ENCODE measurements at places on chromosomes 4 and X.
A peak's percentile ranks its signal among the peaks of the same experiment; 100 is the strongest.

DNA sequence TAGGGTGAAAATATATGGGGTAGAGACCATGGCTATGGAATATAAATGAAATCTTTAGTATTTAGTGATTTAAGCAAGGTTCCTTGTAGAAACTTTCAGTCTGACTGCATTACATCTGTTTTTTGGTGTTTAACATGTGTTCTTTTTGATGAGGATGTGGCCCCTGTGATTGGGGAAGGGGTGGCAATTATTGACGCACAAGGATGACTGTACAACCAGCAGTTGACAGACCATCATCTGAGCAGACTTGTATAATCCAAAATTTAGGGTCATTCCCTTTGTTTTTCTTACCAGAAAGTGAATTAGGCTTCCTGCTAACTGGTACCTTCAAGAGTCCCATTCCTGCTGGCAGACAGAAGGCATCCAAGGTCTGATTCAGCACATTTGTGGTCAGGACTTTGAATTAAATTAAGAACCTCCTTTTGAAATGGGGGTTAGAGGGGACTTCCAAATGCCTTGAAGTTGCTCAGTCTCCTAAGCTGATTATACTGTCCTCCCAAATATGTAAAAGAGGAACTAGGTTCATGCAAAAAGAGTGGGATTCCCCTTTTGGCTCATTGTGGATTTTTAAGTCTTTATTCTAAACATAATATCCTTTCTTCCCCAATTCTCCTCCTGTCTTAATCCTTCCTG, 112.4 kb upstream of the CXCL13 start:
- no peak for DNase-seq

- DNase-seq: peak; percentile 86
Observed at GRCh38 chr4:139554893-139555704, 920 bp downstream of the SETD7 start.

- no peak for DNase-seq
Observed at GRCh38 chr4:87100168-87100567, 120.2 kb downstream of the KLHL8 start.

DNA sequence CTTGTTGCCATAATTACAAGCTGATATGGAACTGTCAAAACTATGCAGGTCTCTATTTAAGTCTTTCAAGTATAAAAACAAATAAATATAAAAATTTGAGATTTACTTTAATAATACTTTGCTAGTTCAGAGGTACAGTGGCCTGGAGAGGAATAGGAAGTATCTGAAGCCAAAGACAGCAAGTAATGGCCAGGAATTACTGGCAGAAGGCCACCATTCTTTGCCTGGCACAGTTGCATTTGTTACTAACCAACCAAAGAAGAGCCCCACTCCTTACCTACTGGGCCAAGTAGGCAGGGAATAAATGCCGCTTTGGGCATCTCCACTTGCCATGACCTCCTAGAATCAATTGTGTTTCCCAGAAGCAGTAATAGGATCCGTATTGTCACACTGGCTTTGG, 13.8 kb upstream of the ADAMTS3 start:
- no peak for DNase-seq

DNA sequence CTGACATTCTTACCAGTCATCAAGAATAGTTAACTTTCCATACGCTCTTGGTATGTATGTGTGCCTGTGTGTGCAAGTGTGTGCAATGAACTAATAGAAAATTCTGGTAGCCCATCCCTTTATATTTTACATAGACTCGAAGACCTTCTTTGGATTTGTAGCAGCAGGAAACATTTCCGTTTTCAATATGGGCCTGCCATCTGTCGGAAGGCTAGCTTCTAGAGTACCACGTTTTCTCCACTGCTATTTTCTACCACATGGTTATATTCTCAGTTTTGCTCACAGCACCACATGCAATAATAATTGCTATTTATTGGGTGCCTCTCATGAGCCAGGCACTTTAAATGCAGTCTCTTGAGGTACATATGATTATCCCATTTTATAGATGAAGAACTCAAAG, 47.9 kb upstream of the PTCHD1 start:
- DNase-seq: no peak

- no peak for DNase-seq
Observed at GRCh38 chr4:140602714-140603113, 34.0 kb upstream of the UCP1 start.

DNA sequence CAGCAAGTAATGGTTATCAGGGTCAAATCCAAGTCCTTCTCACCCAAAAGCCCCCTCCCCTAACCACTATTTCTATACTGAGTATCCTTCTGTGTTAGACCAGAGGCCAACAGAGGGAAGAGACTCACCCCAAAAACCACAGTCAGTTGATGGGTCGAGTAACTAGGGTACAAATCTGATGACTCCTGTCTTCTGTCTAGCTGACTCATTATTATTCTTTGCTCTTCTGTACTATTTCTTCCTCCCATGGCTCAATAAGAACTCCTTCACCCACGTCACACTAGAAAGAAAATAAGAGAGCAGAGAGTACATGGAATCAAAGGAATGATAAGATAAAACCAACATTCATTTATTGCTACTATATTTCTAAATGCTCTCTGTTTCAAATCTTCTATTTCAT, 2.0 kb downstream of the RAB40A start:
- no peak for DNase-seq

GRCh38 chr4:89653012-89653411, 183.9 kb downstream of the SNCA start:
- DNase-seq: no peak

DNA sequence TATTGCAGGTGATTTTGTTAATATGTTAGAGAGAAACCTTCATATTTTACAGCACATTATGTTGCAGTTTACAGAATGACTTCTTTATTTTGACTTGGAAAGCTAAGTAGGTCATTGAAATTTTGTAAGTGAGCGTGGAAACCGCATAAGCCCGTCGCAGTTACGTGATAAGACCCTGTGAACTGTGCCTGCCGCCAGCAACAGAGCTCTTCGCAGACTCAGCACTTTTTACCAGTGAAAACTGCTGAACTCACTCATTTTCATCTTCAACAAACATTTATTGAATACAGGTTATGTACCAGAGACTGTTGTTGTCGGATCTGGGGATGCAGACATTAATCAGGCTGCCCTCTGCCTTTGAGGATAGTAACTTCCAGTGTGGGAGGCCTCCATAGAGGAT, 355.7 kb downstream of the HS3ST1 start:
- no peak for DNase-seq

DNA sequence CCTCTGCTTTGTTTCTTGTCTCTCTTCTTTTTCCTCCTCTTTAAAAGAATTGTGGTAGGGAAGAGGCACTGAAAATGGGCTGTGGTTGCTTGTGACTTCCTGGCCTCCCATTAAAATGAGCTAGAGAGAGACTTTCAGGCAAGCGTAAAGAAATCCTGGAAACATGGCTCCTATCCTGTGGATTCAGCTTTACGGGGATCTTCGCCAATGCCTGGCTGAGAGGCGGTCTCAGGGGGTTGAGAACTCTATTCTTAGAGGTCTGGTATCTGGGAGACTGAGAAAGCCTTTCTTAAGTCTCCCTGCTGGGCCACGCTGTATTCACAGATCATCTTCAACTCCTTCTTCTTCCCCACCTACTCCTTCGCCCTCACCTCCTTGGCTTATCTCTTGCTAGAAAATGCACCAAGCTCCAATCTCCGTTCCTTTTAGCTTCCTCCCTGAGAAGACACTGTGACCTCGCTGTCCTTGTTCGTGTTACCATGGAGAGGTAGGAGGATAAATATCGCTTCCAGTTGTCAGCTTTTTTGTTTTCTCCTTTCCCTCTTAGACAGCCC, 542 bp upstream of the KLF8 start:
- DNase-seq: no peak

- DNase-seq: no peak
Observed at GRCh38 chrX:13271511-13271910, 48.3 kb downstream of the ATXN3L start.

- no peak for DNase-seq
Observed at GRCh38 chr4:11471046-11471441, 42.4 kb upstream of the HS3ST1 start.

DNA sequence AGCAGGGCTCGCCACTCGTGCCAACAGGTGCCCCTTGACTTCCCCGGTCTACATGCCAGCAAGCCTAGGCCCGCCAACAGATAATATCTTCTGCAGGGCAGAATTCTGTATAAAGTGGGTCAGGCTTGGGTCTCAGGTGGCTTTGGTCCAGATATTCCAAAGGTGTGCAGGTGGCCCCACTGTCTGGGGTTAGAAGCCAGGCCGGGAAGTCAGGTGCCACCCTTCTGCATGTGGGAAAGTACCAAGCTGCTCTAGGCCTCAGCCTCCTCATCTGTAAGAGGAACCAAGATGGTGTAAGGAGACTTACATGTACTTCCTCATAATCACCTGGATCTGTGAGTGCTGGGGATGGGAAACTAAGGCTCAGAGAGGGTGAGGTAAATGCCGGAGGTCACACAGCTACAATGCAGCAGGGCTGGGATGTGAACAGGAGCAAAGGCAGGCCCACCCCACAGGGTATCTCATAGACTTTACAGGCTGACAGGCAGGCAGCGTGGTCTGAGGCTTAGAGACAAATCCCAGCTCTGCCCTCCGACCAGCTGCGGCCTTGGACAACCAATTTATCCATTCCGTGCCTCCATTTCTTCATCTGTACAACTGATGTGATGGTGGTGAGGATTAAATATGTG, 35.9 kb downstream of the WDR1 start:
- no peak for DNase-seq

DNA sequence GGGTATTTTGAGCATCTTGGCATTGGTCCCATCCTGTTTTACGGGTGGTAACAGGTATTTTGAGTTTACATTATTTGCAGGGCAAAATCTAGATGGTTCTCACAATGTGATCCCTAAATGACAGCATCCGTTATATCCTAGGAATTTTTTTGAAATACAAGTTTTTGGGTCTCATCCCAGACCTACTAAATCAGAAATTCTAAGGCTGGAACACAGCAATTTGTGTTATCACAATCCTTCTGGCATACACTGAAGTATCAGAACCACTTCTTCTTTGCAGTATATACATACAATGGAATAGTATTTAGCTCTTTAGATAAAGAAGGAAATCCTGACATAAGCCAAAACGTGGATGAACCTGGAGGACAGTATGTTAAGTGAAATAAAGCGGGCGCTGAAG, 104.1 kb upstream of the LSM6 start:
- DNase-seq: no peak

DNA sequence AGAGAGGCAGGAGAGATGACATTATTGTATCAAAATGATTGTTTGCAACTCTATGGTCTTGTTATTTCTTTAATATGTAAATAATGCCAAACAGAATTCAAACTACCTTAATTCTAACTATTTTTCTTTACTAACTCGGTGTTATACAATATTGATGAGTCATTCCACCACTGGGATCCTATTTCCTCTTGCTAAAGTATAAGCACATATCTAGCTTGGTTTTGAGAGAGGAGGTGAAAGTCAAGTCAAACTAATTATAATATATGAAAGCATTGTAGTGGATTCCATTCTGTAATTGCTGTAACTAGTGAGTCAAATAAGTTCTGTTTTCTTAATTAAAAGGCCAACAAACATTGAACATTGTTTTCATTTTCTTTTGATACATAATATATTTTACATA, 837.6 kb downstream of the PDHA2 start:
- DNase-seq: no peak

DNA sequence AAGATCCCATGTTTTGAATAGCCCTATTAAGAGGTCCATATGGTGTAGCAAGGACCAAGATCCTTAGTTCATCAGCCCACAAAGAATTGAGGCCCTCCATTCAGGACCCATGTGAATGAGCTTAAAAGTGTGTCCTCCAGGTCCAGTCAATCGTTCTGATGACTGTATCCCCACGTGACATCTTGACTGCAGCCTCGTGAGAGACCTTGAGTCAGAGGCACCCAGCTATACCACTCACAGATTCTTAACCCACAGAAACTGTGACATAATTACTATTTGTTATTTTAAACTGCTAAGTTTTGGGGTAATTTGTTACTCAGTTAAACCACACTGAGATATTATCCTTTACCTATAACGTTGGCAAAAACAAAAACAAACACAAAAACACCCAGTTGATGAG, 62.4 kb downstream of the ZNF182 start:
- no peak for DNase-seq

- no peak for DNase-seq
Observed at GRCh38 chr4:100061835-100062234, 111.8 kb upstream of the H2AZ1 start.

- no peak for DNase-seq
Observed at GRCh38 chr4:116088771-116089170, 975.4 kb upstream of the NDST4 start.

DNA sequence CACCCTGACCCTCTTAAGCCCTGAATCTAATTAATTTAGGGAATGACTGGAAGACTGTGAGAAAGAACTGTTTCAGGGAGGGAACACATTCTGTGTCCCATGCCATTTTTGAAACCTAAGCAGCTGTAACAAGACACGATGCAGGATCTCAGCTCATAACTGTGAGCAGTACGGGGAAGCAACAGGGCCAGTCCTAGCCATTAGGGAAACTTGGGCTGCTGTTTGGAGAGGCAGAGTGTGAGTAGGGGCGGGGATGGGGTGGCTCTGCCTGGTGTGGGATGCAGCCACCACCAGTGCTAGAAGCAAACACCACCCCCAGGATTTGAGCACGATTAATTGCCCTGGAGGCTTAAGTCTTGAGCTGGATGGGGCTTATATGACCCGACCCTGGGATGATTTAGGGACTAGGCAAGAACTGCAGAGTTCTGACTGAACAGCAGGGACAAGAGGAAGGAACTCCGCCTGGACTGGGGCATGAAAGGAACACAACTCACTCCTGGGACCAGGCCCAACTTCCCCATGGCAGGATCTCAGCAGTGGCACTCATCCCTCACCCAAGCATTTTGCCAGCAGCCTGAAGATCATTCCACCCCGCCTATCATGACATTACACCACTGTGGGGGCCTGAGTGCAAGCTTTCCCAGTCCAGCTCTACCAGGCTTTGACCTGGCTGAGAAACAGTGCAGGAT, 43.1 kb downstream of the ATRX start:
- DNase-seq: no peak

GRCh38 chrX:112818114-112819007, 22.3 kb downstream of the AMOT start:
- no peak for DNase-seq

DNA sequence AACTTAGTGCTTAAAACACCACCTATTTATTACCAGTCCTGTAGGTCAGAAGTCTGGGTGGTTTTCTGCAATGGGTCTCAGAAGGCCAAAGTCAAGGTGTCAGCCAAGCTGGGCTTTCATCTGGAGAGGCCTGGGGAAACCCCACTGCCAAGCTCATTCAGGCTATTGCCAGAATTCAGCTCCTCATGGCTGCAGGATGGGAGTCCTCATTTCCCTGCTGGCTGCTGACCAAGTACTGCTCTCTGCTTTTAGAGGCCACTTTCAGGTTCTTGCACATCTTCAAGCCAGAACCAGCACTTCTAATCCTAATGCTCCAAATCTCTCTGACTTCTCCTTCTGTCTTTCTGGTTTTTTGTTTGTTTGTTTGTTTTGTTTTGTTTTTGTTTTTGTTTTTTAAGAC, 109.3 kb downstream of the BCOR start:
- no peak for DNase-seq

Data from activated CD4-positive, alpha-beta T cell treated with anti-CD3 and anti-CD28 coated beads for 48 hours (primary cell).